NCI-H2029 (cell line): ENCODE measurements at places on chromosomes 3 and 15.

DNA sequence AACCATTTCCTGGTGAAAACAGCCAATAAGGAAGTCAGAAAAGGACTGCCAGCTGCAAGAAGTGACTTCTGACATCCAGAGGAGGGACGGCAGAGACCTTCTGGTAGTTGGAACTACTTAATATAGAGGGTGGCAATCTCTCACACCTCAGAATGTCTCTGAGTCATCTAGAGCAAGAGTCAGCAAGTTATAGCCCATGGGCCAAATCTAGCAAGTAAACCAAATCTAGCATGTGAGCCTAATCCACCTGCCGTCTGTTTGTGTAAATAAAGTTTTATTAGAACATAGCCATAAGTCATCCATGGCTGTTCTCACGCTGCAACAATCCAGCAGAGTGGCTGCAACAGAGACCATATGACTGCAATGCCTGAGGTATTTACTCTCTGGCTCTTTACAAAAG lies 160.5 kb upstream of the NR2E3 start:
- no peak for DNase-seq

- DNase-seq: no peak
These were observed 29.9 kb upstream of the RGMA start for GRCh38 chr15:93118904-93119303.

- no peak for DNase-seq
These were observed 44.3 kb upstream of the TSPAN3 start for GRCh38 chr15:77115179-77115578.

DNA sequence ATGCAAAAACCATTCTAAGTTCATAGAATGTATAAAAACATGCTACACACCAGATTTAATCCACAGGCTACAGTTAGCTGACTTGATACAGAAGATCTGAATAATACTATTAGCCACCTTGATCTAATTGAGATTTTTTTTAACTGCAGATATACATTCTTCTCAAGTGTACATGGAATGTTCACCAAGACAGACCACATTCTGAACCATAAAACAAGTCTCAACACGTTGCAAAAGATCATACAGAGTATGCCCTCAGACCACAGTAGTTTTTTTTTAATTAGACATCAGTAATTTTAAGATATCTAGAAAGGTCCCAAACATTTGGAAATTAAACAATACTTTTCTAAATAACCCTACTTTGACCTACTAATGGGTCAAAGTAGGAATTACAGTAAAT lies 83.3 kb downstream of the FGF7 start:
- no peak for DNase-seq

- DNase-seq: no peak
These were observed 111.5 kb upstream of the PPP2R3A start for GRCh38 chr3:135853981-135854380.

DNA sequence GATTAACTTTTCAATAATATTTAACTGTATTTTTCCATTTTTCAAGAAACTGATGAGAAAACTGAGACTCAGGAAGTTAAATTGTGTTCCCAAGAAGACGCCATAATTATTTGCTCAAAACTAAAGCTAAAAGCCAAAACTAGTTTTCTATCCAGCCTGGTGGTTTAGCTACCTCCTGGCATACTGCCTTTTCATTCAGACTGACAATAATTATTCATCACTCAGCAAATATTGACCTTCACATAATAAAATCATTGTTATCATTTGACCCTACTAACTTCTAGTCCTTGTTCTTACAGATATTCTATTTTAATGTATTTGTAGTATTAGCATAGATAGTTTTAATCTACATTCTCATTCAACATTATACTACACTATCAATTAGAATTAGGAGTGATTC lies 210.6 kb upstream of the GADL1 start:
- no peak for DNase-seq

- no peak for DNase-seq
These were observed 151.0 kb downstream of the FAM43A start for GRCh38 chr3:194836661-194837060.

- DNase-seq: peak; percentile 65
These were observed 39.6 kb downstream of the MAP3K13 start for GRCh38 chr3:185402561-185402960.

DNA sequence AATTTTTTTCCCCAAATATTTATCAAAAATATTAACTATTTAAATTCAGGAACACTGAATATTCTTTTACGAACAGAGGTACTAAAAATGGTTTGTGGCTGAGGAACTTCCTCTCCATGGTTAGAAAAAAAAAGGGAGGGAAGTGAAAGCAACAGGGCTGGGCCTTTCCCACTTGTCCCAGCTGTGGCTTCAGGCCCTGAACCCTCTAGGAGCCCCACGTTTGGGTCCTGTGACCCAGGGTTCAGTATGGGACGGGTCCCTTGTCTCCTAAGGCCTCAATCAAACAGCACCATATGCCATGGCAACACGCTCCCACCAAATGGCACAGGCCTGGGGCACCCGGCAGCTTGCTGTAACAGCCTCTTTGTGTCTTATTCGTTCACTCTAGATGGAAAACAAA lies 32.4 kb downstream of the POC1A start:
- no peak for DNase-seq

DNA sequence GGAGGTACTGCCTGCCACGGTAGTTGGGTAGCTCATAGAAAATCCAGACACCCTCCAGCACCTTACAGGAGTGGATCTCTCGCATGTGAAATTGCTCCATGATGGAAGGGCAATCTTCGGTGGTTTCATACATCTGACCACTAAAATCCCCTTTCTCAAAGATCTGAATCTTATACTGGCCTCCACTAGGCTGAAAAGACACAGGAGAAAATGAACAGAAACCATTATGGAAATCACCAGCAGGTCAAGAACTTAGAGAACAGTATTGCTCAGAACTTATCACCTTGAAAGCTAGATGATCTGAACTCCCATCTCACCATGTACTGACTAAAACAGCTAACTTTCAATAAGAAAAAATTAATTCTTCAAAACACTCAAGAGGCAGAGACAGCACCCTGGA lies 5.4 kb downstream of the CRYGS start:
- no peak for DNase-seq

DNA sequence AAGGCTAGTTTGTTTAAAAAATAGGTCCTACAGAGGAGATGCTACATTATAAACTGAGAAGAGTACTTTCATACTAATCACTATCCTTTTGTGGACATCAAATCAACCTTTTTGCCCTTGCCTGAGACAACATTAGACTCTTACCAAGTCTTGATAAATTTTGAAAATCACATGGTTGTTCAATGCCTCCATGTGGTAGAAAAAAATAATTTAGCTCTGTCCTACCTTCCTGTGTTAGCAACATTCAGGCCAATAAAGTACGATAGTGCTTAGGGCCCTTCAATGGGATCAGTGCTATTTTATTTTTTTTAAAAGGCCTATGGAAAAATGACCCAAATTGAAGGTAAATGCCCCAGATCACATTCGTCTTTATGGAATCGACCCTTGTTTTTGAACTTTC lies 5.0 kb upstream of the UBE2E1 start:
- no peak for DNase-seq

DNA sequence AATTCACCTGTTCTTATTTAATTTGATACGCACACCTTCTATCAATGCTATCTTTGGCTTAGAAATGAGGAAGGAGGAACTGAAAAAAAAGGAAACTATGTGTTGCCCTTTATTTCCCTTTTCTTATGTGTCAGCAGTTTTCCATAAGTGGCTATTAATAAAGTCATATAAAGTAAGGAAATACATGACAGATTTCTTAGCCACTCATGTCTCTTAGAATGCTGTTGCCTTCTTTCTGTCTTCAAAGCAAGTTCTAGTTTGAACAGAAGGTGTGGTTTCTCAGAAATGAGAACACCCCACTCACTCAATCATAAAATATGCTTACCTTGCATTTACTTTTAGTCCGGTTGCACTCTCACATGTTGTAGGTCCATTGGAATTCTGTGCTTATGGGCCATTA lies 640.5 kb upstream of the GRM7 start:
- DNase-seq: no peak

GRCh38 chr3:134627831-134628230 lies 23.0 kb downstream of the KY start:
- DNase-seq: no peak

GRCh38 chr3:133276594-133276993 lies 123.3 kb upstream of the BFSP2 start:
- peak; percentile 63 for DNase-seq

DNA sequence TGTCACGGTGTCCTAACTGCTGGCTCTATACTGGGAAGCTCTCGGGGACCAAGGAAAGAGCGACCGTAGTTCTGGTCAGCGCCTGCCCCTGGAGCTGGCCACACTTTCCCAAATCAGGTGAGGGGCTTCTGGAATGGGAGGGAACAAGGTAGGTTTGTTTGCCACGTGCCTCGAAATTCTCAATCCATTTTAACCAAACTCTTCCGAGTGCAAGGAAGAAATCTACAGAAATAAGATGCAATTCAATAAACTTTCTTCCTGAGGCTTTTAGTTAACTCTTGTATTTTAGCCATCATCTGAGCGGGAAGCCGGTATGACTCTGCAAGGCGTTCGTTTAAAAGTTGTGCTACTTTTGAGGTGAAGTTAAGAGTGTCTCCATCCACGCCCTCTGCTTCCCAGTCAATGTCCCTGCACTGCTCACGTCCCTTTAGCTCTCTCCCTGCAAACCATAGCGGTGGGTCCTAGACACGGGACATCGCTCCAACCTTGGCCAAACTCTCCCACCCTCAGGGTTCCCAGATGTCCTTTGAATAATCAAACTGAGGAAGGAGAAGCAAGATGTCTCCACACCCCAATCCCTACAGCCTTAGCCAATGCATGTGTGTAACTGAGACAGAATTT lies 597 bp downstream of the AGTR1 start:
- DNase-seq: no peak

GRCh38 chr3:144109944-144110343 lies 138.3 kb downstream of the DIPK2A start:
- no peak for DNase-seq

DNA sequence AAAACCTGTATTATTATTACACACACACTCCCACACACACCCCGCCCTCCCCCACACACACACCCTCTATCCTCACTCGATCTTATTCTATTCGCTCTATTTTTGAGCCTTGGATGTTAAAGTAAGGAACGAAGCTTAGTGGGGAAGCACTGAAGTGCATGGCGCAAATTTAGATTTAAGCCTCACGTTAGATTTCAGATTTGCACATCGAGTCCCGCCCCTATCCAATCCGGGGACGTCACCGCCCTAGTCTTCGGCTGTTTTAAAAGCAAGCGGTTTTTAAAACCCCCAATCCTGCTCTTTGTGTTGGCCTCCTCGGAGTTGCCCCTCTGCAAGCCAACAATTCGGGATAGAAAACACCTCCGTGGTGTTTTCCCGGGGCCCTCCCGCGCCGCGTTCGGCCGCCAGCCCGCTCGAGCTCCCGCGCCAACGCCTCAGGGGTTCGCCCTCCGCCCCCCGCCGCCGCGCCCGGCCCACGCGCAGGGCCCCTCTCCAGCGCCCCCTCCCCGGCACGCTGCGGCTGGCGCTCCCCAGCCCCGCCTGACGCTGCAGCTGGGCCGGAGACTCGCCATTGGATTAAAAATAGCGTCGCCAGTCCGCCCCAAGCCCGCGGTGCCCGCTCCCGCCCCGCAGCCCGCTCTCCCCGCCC lies at the start of gene USP13:
USP13 (plus strand) TSS at position 594 of the 649 bp plus-strand sequence. CDS start 186 bp downstream, outside the sequence.
- DNase-seq: peak; percentile 45

DNA sequence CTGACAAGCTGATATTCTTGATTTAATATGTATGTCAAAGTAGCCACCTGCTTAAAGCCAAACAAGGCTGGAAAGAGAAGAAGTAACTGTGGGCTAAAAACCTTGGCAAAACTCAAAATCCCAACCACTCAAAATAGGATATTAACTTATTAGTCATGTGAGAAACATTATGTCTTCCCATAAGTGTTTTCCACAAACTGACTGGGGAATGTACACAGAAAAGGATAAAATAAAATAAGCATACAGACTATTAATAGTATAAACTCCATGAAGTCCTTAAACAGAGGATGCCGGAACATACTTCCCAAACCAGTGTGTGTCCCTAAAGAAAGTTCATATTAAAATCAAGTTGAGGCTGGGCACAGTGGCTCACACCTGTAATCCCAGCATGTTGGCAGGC lies 263.7 kb upstream of the THBS1 start:
- DNase-seq: no peak

DNA sequence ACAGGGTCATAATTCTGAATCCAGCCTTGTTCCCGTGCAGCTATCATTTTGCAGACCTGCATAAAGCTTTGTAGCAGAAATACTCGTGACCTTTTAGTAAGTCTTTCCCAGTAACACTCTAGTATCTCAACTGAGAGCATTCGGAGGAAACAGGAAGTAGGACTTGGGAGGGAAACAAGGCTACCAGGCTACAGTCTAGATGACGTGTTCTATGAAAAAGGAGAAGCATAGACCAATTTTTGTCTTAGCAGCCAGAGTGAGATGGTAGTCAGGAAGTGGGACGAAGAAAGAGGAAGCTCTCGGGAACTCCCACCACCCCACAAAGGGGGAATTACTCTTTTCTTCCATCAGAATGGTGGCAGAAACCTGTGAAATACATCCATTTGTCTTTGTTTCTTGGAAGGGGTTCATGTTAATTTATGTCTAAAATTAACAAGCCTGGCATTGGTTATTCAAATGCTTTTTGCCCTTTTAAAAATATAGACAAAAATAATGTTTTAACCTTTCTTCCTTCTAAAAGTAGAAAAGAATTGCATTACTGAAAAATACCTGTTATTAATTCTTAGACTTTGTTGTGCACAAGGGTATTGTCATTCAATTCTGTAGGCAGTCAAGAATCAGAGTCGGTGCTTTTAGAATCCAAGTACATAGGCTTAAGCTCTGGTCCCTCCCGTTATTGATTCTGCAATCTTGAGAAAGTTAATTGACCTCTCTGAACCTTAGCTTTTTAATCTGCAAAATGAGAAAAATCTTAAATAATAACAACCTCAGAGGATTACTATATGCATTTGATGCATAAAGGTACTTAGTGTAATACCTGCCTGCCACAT lies 1.6 kb upstream of the SUCNR1 start:
- no peak for DNase-seq
